Stimulated activated CD4-positive, alpha-beta T cell treated with anti-CD3 and anti-CD28 coated beads, Interleukin-4, amount 100 ng/mL, for 1 hour (primary cell): ENCODE measurements at places on chromosomes 1 and 21.

DNA sequence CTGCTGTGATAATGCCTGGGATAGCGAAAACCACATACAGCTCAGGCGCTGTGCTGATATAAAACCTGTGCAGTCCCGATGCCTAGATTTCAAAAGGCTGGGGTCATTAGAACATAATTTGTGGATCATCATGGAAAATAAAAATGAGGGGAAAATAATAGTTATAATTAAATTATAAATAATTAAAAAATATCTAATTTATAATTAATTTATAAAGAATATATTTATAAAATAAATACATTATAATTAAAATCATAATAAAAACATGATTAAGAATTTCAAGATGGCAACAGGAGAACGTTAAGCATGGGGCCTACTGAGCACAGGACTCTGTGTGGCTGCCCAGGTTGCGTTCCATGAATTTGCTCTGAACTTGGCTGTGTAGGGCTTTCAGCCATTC, 53.9 kb downstream of the C21orf91 start:
- no peak for DNase-seq

DNA sequence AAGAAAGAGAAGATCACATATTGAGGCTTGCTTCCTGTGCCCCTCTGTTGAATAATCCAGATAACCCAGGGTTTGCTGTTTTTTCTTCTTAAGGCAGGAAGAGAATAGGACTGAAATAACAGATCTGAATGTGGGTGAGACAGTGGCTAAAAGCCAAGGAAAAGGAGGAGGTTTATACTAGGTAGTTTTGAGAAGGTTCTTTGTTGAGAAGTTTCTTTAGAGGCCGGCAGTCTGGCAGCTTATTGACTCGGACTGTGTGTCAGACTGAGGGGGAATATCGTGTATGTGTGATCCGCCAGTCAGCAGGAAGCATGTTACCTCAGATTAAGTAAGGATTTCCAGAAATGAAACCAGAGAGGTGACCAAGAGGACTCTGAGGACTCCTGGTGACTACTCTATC, 119.8 kb downstream of the PLA2G4A start:
- DNase-seq = no peak

DNA sequence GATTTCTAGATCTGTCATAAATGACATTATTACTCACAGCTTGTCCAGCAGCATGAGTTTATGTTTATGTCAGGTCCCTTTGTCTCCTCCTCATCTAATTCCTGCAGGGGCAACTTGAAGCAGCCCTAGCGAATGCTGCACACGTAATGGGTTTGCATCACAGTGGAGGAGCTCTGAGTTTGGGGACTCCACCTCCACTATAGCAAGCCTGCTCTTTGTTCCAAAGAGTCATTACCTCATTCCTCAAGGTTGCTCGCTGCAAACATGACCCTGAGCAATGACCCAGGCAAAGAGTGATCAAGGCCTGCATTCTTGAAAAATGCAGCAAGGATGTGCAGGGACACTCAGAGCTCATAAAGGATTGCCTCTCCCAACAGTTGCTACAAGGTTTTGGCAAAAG, 261.9 kb downstream of the HHIPL2 start:
- no peak for DNase-seq

DNA sequence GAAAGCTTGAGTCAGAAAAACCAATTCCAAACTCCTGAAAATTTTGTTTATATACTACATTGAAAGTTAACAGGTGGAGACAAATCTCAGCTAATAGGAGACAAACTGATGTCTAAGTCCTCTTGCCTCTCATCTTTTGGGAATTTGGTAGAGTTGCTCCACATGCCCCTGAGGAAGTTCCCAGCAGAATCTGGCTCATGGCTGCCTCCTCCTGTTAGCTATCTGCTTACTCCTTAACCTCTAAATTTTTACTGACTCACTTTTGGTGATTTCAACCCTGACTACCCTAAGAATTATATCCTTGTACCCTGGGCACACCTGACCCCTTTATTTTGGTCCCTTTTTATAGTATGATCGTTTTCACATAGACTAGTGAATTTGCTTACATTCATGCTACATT, 633.7 kb upstream of the USP24 start:
- no peak for DNase-seq

- DNase-seq = no peak
Measured at GRCh38 chr1:238681451-238681850, 704.9 kb upstream of the CHRM3 start.

GRCh38 chr1:100936194-100936967, 40.5 kb downstream of the SLC30A7 start:
- no peak for DNase-seq

GRCh38 chr1:174689524-174689923, 241.8 kb downstream of the GPR52 start:
- no peak for DNase-seq

DNA sequence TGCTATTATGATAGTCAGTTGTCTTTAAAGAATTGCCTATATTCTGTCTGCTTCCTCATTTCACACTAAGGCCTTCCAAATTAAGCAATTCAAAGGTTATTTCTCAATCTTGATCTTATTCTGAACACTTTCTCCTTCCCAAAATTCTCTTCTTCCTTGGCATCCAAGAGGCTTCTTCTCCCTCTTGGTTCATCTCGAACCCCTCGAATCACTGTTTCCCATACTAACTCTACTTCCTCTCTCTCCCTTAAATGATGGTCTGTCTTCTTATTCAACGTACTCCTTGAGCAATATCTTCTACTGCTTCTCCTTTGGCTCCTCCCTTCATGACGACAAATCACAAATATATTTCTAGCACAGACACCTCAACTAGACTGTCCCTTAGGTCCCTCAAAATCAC, 4.5 kb downstream of the COPA start:
- DNase-seq = no peak

- no peak for DNase-seq
Measured at GRCh38 chr21:43835861-43836260, 29.2 kb upstream of the AGPAT3 start.

DNA sequence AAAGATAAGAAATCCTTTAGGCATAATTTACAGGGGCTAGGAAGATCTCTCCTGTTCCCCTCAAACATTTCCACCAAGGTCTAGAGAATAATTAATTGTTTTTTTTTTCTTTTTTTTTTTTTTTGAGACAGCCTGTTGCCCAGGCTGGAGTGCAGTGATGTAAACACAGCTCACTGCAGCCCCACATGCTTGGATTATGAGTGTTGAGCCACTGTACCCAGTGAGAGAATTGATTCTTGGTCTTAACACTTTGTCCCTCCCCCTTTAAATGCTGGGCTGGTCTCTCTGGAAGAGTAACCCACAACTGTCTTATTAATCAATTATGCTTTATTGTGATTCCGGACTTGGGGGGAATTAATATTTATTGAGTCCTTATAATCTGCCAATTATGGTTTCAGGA, 33.4 kb downstream of the ATF3 start:
- no peak for DNase-seq

GRCh38 chr1:77655431-77655974, 27.0 kb downstream of the ZZZ3 start:
- no peak for DNase-seq
